ENCODE measurements at places on chromosomes 7 and 10.

DNA sequence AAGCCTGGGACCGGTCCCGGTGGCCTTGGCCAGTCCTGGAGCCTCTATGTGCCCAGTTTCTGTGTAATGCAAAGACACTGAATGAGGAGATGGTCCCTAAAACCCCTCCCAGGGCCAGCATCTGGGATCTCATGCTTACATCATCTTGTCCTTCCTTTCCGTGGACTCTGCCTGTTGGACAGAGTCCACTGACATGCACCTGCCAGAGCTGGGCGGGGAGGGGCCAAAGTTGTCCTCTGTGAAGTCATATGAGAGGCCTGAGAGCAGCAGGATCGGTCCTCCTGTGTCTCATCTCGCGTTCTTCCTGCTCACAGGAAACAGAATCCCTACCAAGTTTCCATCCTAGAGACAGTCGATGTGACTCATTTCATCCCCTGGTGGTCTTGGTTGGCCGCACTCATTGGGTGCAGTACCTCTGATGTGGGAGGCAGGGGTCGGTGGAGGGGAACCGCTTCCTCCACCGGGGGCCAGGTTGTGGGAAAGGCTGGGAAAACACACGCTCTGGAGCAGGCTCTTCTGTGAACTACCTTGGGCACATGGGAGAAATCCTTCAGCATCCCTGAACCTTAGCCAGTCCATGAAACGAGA lies 389.6 kb upstream of the PODXL start:
- no peak for DNase-seq

- DNase-seq = no peak
Observed at GRCh38 chr7:20744954-20745446, 41.7 kb downstream of the SP8 start.

DNA sequence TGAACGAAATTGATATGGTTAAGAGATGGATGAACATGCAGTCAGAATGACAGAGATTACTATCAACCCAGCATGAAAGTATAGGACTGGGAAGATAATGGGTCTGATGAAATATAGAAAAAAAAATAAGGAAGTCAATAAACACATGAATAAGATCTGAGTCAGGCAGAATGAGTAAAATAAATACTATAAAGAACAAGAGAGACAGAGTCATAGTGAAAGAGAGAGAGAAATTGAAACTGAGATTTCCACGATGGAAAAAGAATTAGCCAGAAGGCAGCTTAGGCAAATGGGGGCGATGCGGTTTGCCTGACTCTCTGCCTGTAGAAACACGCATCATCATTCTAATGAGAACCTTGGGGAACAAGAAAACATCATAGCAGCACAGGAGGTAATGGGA lies 26.6 kb downstream of the SEMA3D start:
- no peak for DNase-seq

- DNase-seq = no peak
Observed at GRCh38 chr7:73435471-73436009, 2.0 kb downstream of the FZD9 start.

DNA sequence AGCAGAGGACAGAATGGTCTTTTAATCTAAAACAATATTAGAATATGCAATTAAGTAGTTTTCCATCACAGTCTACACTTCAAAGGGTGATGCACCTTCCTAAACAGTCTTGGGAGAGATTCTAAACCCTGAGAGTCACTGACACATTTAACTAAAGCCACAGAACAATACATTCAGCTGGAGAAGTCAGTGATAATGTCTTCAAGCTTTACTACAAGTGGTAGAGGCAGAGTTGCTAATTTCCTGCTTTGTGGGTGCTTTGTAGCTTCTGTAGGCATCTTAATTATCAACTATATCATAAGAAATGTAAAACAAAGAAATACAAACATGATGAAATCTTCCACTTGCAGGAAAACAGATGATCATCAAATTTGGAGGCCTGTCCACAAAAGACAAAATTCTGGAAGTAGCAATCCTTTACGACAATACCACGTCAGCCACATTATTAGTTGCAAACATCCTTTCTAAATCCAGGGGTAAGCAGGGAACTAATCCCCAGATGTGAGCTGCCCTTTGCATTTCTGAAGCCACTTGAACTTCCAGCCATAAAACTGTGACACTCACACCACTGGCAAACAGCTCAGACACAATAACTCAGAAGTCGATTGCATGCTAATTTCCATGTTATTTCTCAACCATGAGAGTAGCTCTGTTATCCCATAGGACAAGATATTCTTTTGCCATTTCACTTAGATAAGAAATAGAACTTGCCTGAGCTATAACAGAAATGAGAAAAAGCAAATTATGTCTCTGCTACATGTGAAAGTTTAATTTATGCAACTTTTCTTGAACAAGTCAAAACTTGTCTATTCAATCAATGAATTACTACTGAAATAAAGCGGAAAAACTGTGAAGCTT lies 212.2 kb downstream of the FAM107B start:
- DNase-seq = no peak

DNA sequence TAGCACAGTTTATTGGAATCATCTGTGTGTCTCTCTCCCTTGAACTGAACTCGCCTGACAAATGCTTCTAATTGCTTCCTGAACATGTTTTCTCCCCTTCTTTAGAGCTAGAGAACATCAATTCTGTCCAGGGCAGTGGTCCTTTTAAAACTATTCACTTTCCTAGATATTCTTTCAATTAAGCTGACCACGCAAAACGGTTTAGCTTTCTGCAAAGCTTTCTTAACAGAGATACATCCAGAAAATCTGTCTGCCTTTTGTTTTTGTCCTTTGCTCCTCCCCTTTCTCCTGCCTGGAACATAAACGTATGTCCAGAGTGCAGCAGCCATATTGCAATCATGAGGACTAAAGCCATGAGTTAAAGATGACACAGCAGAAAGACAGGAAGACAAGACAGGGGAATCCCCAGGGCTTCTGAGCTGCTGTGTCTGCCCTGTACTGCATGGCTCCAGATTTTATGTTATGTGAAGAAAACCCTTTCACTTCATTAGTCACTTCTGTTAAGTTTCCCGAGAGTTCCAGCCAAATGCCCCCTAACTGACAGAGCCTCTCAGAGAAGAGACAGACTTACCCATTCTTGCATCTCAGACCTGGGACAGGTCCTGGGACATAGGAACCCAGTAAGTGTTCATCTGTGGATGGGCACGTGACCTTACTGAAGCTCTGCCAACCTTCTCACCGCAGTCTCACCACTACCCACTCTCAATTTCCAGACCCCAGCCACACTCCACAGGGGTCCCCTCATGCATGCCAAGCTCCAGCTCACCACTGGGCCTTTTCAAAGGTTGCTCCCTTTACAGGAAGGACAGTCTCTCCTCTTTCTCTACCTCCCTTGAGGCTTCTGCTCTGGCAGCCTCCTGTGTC lies 35.0 kb upstream of the CPXM2 start:
- no peak for DNase-seq

GRCh38 chr10:91797874-91798648 lies at the start of gene TNKS2:
TNKS2 (plus strand) TSS chr10:91798426; CDS start chr10:91798691, 265 bp downstream.
- peak; percentile 88 for DNase-seq

DNA sequence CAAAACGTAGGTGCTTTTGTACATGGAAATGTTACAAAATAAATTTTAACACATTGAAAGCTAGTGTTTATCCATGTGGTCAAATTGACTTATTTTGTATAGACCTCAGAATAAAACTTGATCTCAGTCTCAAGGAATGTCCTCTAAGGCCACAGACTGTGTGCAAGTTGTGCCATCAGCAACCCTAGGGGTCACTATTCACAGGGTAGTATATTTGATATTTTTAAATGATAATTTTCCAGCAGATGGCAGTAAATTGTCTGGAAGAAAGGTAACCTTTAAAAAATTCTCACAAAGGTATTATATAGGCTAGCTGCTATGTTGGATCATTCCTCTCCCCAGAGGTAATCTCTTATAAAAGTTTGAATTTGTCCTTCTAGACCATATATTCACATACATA lies 12.9 kb upstream of the SNX10 start:
- no peak for DNase-seq

DNA sequence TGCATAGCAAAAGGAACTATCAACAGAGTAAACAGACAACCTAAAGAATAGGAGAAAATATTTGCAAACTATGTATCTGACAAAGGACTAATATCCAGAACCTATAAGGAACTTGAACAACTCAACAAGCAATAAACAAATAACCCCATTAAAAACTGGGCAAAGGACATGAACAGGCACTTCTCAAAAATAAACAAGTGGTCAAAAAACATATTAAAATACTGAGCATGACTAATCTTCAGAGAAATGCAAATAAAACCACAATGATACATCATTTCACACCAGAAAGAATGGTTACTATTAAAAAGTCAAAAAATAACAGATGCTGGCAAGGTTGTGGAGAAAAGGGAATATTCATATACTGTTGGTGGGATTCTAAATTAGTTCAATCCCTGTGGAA lies 17.1 kb downstream of the MAGI2 start:
- DNase-seq = no peak

DNA sequence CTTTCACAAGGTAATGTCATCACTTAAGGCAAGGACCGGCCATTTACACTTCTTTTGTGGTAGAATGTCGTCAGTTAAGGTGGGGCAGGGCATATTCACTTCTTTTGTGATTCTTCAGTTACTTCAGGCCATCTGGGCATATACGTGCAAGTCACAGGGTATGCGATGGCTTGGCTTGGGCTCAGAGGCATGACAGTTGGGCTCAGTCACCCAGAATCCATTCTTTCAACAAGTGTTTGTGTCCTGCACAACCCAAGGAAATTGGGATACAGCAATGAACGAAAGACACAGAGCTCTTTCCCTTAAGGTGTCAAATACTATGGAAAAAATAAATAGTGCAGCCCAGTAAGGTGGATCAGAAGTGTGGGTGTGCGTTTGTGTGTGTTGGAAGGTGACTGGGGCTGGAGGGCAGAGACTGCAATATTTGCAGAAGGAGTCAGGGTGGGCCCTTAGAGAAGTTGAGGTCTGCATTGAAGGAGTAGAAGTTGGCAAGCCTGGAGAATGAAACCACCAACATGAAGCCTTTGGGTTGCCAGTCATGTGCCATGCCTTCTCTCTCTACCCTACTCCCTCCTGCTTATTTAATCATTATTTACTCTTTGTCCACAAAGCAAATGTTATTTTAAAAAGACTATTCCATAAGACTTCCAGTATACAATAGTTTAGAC lies 222.8 kb upstream of the PRKCQ start:
- no peak for DNase-seq

- DNase-seq = no peak
Observed at GRCh38 chr7:90772410-90772809, 176.3 kb downstream of the CDK14 start.

- DNase-seq = no peak
Observed at GRCh38 chr10:1050554-1050953, 1.6 kb upstream of the IDI1 start.
